ENCODE measurements at places on chromosomes 11 and 22.

- no peak for DNase-seq
These were observed 396.1 kb downstream of the BRD1 start for GRCh38 chr22:49431551-49431950.

DNA sequence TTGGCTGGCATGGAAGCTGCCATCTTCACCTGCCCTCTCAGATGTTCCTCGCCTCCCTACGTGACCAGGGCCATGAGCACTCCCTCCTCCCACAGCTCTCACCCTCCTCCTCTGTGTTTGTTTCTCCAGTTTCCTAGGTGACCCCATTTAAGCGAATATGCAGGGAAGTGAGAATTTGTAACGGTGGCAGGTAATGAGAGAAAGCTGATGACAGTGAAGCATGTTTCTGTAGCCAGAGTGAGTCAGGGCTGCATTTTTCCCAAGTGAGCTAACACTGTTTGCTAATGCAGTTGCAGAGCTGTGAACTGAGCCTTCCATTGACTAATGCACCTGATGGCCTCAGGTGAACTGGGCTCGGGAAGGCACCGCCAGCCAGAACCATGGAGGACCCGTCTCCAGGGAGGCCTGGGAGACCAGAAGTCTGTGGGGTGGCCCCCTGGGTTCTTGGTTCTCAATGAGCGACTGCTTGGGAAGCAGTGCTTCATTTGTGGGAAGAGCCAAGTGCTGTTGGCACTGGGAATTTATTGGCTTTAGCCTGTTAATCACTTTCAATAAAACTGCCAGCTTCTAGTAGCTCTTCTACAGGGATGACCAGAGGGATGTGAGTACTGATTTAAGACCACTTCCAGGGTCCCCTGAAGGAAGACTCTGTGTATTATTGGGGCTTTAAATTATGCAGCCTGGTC lies 64.5 kb downstream of the BARX2 start:
- no peak for DNase-seq

DNA sequence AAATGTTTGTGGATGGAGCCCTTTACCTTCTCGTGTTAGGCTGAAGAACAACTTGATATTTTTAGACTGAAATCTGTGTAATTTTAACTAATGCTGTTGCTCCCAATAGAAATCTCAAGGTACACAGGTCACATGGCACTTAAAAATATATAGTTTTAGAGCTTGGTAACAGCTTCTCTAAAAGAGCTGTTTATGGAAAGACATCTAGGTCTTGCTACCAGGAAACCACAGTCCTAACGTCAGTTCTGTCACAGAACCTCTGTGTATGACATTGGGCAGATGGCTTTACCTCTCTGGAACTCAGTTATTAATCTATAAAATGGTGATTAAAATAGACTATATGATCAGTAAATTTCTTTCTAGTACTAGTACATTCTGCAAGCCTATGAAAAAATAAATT lies 35.4 kb downstream of the PAK1 start:
- no peak for DNase-seq

DNA sequence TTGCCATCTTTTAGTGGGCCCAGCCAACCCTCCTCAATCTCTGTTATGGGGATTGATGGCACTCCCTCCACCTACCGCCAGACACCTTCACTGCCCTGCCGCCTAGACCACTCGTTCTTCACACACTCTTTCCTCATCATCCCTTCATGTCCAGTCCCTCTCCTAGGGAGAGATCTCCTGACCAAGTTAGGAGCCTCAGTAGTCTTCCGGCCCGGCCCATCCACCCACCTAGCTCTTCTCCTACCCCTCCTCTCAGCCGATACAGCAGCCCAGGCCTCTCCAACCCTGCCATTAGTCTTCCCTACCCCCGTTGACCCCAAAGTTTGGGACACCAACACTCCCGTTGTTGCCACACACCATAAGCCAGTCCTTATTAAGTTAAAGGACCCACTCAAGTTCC lies 11.0 kb upstream of the OR56A3 start:
- no peak for DNase-seq

- no peak for DNase-seq
These were observed 145.9 kb downstream of the GRIK4 start for GRCh38 chr11:120657306-120658070.

DNA sequence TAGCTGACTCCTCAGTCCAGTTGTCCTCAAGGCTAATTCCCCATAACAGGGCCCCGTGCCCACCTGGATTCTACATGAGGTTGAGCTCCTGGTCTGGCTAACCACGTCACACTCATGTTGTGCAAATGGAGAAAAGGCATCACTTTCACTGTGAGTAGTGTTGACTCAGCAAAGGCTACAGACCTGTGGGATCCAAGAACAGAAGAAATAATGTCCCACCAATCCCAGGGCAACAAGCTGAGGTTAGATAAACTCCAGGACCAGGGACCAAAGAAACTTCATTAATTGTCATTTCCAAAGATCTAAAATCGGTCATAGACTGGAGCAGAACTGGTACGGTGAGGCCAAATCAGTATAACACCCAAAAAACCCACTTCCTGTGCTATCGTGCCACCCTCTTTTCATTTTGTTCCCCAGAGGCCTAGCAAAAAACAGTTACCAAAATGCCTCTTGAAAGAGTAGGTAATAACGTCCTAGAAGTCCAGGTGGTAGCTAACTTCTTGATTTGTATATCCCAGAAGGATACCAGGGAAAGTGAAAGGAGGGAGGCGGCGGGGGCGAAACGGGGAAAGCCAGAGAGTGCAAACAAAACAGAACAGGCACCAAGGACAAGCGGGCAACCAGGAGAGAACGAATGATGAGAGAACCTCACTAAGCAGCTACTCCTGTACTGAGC lies 1.4 kb downstream of the PCSK7 start:
- DNase-seq = peak; percentile 27

- DNase-seq = no peak
These were observed 90.3 kb downstream of the ZBTB16 start for GRCh38 chr11:114149689-114150407.

- no peak for DNase-seq
These were observed 51.5 kb upstream of the FGF3 start for GRCh38 chr11:69870766-69871165.

DNA sequence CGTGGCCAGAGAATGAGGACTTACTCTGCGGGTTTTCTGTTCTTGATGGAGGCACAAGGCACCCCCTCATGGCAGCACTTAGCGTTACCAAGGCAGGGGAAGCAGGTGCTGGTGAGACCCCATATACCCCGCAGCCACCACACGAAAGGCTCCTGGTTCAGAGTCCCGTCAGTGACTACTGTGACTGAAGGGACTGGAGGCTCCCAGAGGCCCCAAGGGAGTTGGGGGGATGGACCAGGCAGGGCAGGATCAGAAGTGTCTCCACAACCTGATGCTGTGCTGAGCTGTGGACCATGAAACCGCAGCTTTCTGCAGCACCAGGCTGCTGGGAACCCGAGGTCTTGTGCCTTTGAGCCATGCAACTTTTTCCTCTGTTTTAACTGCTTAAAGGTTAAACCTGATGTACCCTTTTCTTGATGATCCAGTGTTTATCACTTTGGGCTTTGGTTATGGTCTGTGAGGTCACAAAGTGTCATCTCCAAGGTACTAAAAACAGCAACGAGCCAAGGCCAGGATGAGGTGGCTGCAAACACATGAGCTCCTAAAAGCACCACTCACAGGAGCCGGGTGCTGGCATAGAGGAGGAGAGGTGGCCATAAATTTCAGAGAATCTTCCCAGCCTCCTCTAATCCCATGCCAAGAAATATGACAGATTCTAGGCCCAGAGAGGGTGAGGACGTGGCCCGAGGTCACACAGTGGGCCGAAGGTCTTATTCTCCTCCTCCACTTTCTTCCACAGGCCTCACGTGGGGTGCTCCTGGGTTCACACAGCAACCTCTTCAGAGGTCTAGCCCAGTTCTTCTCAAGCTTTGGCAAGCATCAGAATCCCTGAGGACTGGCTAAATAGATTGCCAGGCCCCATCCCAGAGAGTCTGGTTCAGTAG lies 4.2 kb upstream of the LRRC32 start:
- no peak for DNase-seq

DNA sequence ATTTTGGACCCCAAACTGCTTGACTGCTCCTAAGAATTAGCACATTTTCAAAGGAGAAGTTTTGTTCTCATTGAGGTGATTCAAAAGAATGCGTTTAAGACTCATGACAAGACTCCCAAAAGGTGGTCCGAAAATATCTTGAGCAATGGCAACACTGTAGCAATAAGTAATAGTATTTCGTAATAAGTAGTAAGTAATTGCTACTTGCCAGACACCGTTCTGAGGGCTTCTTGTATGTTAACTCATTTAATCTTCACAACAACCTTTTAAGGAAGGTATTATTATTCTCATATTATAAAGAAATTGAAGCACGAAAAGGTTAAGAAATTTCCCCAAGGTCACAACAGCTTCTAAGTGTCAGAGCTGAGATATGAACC lies 184.0 kb upstream of the SORL1-AS1 start:
- DNase-seq = no peak
